ENCODE measurements at places on chromosomes 6 and 20. TPM values are rescaled to one million over a fixed set of nuclear protein-coding genes. Genes with fewer than 3 reads are reported as not detected.

WFDC2 gene
- 14.3 TPM for total RNA-seq

QRSL1 gene
- 19.5 TPM for total RNA-seq

OGFRL1 gene
- 5.7 TPM for total RNA-seq

ELOVL4 gene
- 0.56 TPM for total RNA-seq

STX11 gene
- 1.3 TPM for total RNA-seq

DPPA5 gene
- total RNA-seq = not detected

PRPF6 gene
- 176 TPM for total RNA-seq

R3HDML gene
- total RNA-seq = not detected

TXLNB gene
- total RNA-seq = not detected

OR2B6 gene
- not detected for total RNA-seq

MUCL3 gene
- total RNA-seq = not detected

EYA4 gene
- total RNA-seq = not detected

PLN gene
- not detected for total RNA-seq

C20orf202 gene
- not detected for total RNA-seq

DNA sequence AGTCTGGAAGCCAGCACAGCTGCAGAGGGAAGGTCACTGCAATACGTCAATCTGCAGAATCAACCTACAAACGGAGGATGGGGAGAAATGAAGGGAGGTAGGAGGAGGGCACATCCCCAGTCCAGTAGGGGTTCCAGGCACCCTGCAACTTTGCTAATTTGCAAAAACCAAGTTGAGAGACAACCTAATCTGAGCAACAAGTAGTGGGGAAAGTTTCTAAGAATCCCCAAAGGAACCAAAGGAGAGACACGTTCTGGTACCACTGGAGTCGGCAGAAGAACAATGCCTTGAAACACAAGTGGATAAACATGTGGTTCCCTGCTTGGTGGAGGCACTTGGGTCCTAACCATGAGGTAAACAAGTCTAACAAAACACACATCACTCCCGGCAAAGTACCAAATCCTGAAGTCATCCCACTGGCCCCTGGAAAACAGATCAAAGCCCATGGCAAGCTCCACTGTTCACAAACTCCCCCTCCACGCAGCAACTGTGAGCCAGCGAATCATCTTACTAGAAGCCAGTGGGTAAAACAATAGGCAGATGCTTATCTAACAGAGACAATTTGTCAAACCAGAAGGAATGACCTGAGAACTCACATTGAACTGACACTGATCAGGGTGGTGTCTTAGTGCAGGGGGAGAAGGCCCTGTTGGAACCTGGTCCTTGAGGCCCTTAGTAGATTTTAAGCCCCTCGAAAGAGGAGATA is 4.7 kb downstream of the MRPS18A start:
- H3K27me3 ChIP-seq = no peaks in the 10 kb centered on the region
- no peaks in the 10 kb centered on the region for H3K36me3 ChIP-seq
- H3K27ac ChIP-seq = no peak overlapping the region

- peaks cover 74% of the 10 kb centered on the region for H3K4me1 ChIP-seq
- H3K27ac ChIP-seq = peak overlapping the region; percentile 50
- no peaks in the 10 kb centered on the region for H3K36me3 ChIP-seq
- no peaks in the 10 kb centered on the region for H3K27me3 ChIP-seq
- DNase-seq = no peak
These were observed 4.0 kb downstream of the TEAD3 start for GRCh38 chr6:35492974-35493284.

DNA sequence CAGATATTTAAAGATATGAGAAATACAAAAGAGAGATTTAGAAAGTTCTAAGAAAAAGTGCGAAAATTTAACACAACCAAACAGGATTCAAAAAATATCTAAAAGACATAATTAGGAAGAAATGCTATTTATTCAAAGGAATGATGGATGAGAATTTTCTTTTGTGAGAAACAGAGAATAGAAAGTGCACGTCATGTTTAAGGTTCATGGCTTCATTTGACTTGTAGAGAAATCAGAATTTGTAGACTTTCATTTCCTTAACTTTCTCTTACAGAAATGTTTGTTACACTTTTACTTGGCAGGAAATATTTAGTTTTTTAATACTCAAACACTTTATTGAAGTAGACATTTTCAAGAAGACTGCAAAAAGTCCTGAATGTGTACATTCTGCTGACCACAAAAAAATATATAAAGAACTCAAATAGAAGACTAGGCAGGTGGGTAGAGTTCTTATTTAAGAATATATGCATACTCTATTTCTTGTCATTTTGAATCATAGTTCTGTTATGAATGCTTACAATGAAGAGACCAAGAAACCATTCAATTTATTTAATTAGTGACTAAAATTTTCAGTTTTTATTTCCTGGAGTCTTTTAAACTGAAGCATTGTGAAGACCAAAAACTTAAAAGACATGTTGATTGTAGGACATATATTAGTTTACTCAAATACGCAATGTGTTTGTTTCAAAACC is 710.5 kb upstream of the HS3ST5 start:
- no peak for DNase-seq
- 0 out of 2 replicates have a peak, but pooled peaks cover 3% of the 10 kb centered on the region for H3K4me1 ChIP-seq
- H3K27ac ChIP-seq = no peak overlapping the region
- no peaks in the 10 kb centered on the region for H3K36me3 ChIP-seq

DNA sequence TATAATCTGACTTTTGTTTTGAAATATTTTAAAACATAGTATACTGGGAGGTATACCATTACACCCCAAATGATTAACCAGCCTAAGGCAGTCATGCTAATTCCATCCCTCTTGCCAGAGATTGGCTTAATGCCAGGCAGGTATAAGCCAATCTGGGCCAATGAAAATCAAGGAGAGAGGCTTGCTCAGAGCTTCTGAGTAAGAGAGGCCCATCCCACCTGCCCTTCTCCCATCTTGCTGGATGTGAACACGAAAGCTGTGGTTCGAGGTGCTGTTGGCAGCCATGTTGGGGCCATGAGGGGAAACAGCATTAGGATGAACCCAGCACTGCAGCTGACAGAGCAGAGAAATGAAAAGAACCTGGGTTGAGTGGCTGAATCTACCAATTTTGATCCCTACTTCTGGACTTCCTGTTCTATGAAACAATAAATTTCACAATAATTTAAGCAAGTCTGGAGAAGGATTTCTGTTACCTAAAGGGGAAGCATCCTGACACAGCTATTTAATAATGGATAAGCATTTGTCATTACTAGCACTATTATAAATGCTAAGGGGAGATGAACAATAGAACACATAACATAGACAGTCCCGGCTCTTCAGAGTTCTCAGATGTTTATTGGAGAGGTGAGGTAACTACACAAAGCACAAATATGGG is 152.3 kb downstream of the CDC5L start:
- no peaks in the 10 kb centered on the region for H3K4me1 ChIP-seq
- H3K27ac ChIP-seq = no peak overlapping the region
- H3K36me3 ChIP-seq = no peaks in the 10 kb centered on the region
- H3K4me3 ChIP-seq = no peak overlapping the region

- peaks cover 20% of the 10 kb centered on the region for H3K4me1 ChIP-seq
- no peaks in the 10 kb centered on the region for H3K27me3 ChIP-seq
- peak overlapping the region; percentile 14 for H3K27ac ChIP-seq
- H3K4me3 ChIP-seq = no peak overlapping the region
- no peak for DNase-seq
These were observed 14.3 kb upstream of the FOXP4 start for GRCh38 chr6:41531591-41532582.

GRCh38 chr20:40925829-40926510 is 102.7 kb upstream of the TOP1 start:
- H3K27ac ChIP-seq = no peak overlapping the region
- H3K36me3 ChIP-seq = no peaks in the 10 kb centered on the region
- no peaks in the 10 kb centered on the region for H3K4me1 ChIP-seq
- DNase-seq = no peak
- no peaks in the 10 kb centered on the region for H3K27me3 ChIP-seq

- no peaks in the 10 kb centered on the region for H3K27me3 ChIP-seq
- no peaks in the 10 kb centered on the region for H3K36me3 ChIP-seq
- DNase-seq = no peak
- H3K27ac ChIP-seq = no peak overlapping the region
These were observed 57.3 kb upstream of the SMIM29 start for GRCh38 chr6:34305982-34306708.

GRCh38 chr20:39468703-39469102 is 506.6 kb downstream of the DHX35 start:
- H3K4me1 ChIP-seq = no peaks in the 10 kb centered on the region
- H3K4me3 ChIP-seq = no peak overlapping the region
- H3K36me3 ChIP-seq = no peaks in the 10 kb centered on the region
- H3K27me3 ChIP-seq = no peaks in the 10 kb centered on the region

- DNase-seq = no peak
- H3K27ac ChIP-seq = no peak overlapping the region
- H3K4me1 ChIP-seq = no peaks in the 10 kb centered on the region
- no peaks in the 10 kb centered on the region for H3K36me3 ChIP-seq
- H3K27me3 ChIP-seq = no peaks in the 10 kb centered on the region
- H3K4me3 ChIP-seq = no peak overlapping the region
These were observed 42.5 kb upstream of the HBS1L start for GRCh38 chr6:135097172-135097571.

GRCh38 chr6:166626177-166627032 is 646 bp downstream of the RPS6KA2 start:
- no peak overlapping the region for H3K27ac ChIP-seq
- peaks cover 10% of the 10 kb centered on the region for H3K27me3 ChIP-seq
- H3K4me1 ChIP-seq = peaks cover 14% of the 10 kb centered on the region
- no peak for DNase-seq
- H3K36me3 ChIP-seq = no peaks in the 10 kb centered on the region
- peak overlapping the region; percentile 52 for H3K4me3 ChIP-seq

GRCh38 chr20:62389601-62390087 is 2.7 kb downstream of the RPS21 start:
- DNase-seq = no peak
- peaks cover 16% of the 10 kb centered on the region for H3K36me3 ChIP-seq
- H3K27ac ChIP-seq = peak overlapping the region; percentile 95
- no peaks in the 10 kb centered on the region for H3K27me3 ChIP-seq
- no peak overlapping the region for H3K4me3 ChIP-seq
- peaks cover 13% of the 10 kb centered on the region for H3K4me1 ChIP-seq

- DNase-seq = no peak
- H3K4me3 ChIP-seq = no peak overlapping the region
- no peaks in the 10 kb centered on the region for H3K4me1 ChIP-seq
- no peaks in the 10 kb centered on the region for H3K27me3 ChIP-seq
- H3K36me3 ChIP-seq = no peaks in the 10 kb centered on the region
These were observed 139.3 kb downstream of the PDSS2 start for GRCh38 chr6:107319906-107320530.

DNA sequence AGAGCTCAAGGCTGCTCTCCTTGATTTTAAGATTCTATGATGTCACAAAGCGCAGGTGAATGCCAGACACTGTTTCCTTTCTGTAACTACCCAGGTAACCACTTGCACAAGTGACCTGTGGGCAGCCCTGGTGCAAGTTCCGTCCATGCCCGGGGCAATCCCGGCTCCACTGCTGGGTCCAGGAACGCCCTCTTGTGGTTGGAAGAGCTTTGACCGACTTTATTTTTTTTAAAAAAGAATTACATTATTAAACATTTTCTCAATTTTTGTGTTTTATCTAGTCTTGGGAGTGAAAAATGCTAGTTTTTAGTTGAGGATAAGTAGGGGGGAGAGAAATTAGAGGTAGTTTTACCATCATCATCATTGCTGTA is 695.2 kb downstream of the QKI start:
- DNase-seq = no peak
- peaks cover 13% of the 10 kb centered on the region for H3K4me1 ChIP-seq
- H3K27ac ChIP-seq = no peak overlapping the region
- H3K4me3 ChIP-seq = no peak overlapping the region
- H3K27me3 ChIP-seq = no peaks in the 10 kb centered on the region
- no peaks in the 10 kb centered on the region for H3K36me3 ChIP-seq

DNA sequence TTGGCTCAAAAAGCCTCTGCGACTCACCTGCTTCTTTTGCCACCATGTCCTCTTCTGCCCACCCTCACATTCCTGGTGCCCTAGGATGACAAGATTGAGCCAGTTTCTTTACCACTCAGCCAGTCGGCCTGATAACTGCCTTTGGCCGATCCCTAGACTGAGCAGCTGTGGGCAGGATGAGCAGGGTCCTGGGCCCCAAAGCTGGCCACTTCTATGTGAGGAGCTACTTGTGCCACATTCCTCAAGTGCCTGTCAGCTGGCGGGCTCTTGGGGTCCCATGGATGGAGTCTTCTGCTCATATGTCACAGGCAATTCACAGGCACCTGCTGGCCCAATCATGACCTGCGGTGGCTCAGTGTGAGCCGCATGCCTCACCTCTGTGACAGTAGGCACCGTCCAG is 16.5 kb downstream of the DYNLRB1 start:
- H3K27me3 ChIP-seq = no peaks in the 10 kb centered on the region
- no peak overlapping the region for H3K4me3 ChIP-seq
- no peaks in the 10 kb centered on the region for H3K4me1 ChIP-seq
- peak; percentile 36 for DNase-seq
- H3K36me3 ChIP-seq = peaks cover 27% of the 10 kb centered on the region
- H3K27ac ChIP-seq = no peak overlapping the region

DNA sequence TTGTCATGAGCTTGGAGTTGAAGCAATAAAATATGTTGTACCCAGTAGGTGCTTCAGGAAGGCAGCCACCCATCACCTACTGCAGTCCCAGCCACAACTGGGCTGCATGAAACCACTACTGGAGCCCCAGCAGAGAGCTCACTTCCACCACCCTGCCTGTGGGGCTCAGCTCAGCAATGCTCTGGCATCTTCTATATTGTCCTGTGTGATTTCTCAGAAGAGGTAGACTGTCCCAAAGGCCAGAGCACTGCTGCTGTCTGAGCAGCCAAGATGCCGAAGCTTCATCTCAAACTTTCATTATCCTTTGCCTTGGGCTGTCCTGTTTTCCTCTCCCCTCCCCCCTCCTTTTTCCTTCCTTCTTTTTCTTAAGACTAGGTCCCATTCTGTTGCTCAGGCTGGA is 126.9 kb downstream of the DHX35 start:
- H3K27me3 ChIP-seq = peaks cover 4% of the 10 kb centered on the region
- no peaks in the 10 kb centered on the region for H3K36me3 ChIP-seq
- H3K27ac ChIP-seq = peak overlapping the region; percentile 77
- H3K4me3 ChIP-seq = no peak overlapping the region

GRCh38 chr6:84927551-84927950 is 163.2 kb upstream of the TBX18 start:
- H3K36me3 ChIP-seq = no peaks in the 10 kb centered on the region
- H3K27me3 ChIP-seq = no peaks in the 10 kb centered on the region
- H3K27ac ChIP-seq = no peak overlapping the region
- DNase-seq = no peak
- H3K4me1 ChIP-seq = no peaks in the 10 kb centered on the region

DNA sequence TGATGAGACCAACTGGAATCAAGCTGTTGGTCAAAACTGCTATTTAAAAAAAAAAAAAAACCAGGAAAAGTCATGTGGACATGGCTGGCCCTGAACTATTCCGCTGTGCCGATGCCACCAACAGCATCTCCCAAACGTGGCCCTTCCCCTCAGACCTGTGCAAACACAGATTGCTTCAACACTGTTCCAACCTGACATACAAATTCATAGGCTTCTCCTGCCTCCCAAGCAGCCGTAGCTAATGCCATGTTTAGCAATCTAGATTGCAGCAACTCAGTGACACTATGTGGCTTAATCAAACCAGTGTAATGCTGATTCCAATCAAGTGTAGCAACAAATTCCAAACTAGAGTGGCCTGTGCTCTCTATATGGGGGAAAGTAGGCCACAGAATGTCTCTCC is 16.2 kb downstream of the PRKN start:
- H3K4me3 ChIP-seq = no peak overlapping the region
- H3K27ac ChIP-seq = no peak overlapping the region
- H3K36me3 ChIP-seq = no peaks in the 10 kb centered on the region
- no peaks in the 10 kb centered on the region for H3K4me1 ChIP-seq
- H3K27me3 ChIP-seq = no peaks in the 10 kb centered on the region
